Left lung (tissue), 14 donors: ENCODE measurements at places on chromosomes 2 and 18. TPM values are rescaled to one million over a fixed set of nuclear protein-coding genes. Genes with fewer than 3 reads are reported as not detected.

DNA sequence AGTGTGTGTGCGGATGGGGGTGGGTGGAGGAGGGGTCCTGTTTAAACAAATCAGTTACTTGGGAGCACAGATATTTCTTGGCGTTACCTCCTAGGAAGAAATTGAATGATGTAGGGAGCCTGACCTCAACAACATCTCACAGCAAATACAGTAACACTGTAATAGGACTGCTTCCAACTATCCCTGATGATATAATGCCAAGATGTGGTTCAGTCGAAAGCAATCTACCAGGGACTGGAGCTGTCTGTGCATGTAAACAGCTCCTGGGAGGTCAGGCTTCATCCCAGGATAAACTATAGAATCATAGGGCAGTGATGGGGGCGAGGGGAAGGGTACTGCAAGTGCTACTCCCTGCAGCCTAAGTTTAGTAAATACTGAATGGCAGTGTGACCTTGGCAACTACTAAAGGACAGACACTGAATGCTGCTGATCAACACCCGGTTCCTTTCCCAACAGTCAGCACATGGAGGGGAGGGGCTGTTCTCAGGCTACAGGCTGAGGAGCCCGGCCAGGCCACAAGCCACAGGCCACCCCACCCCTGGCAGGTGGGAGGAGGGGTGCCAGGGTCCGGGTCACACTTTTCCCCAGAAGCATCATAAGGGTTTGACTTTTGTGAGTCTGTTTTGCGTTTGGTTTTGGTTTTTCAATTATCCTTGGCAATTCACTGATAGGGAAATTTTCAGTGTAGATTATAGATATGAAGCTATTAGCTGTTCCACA is 85.3 kb upstream of the ZNF397 start:
- no peak for DNase-seq
- no peaks in the 10 kb centered on the region for H3K36me3 ChIP-seq
- H3K4me1 ChIP-seq, result no peaks in the 10 kb centered on the region

- H3K27ac ChIP-seq, result no peak overlapping the region
- H3K4me3 ChIP-seq, result no peak overlapping the region
- H3K27me3 ChIP-seq, result peaks cover 44% of the 10 kb centered on the region
- H3K4me1 ChIP-seq, result no peaks in the 10 kb centered on the region
- no peak for DNase-seq
Measured at GRCh38 chr2:199485732-199486335, 28.1 kb upstream of the SATB2 start.

GRCh38 chr18:15165048-15165447 is 417.1 kb downstream of the ANKRD30B start:
- no peak overlapping the region for H3K27ac ChIP-seq
- no peaks in the 10 kb centered on the region for H3K27me3 ChIP-seq
- no peak for DNase-seq
- no peaks in the 10 kb centered on the region for H3K36me3 ChIP-seq
- H3K4me1 ChIP-seq, result no peaks in the 10 kb centered on the region

The CFAP65 gene
- 4.3 TPM for total RNA-seq

GRCh38 chr2:167946441-167946841 is 301.0 kb downstream of the STK39 start:
- DNase-seq, result no peak
- no peaks in the 10 kb centered on the region for H3K36me3 ChIP-seq
- no peaks in the 10 kb centered on the region for H3K27me3 ChIP-seq
- H3K4me3 ChIP-seq, result no peak overlapping the region
- no peaks in the 10 kb centered on the region for H3K4me1 ChIP-seq
- H3K27ac ChIP-seq, result no peak overlapping the region

DNA sequence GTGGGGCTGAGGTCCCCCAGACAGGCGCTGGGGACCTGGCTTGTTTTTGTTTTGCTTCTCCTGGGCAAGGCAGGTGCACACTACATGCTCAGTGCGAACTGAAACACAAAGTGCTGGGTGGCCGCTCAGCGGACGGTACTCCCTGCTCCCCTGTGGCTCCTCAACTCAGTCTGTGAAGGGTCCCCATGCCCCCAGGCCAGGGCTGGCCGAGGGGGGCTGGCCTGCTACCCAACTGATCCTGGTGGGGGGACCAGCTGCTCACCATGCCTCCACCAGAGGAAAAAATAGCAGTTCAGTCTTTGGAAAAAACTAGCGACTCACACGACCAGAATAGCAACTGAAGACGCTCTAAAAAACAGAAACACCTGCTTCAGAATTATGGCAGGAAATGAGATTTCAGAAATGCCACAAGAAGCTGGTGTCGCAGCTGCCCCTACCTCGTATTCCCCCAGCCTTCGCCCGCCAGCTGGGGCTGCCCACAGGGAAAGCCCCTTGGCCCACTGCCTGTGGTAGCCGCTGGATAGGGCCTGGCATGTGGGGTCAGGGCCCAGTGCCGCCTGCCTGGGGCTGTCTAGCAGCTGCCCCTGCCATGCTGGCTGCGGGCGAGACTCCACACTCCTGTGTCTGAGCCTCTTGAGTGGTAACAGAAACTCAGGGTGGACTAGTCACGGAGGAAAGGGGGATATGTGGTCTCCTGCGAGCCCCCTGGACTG is 43.7 kb downstream of the MEX3C start:
- no peak for DNase-seq
- H3K27me3 ChIP-seq, result peaks cover 5% of the 10 kb centered on the region
- H3K36me3 ChIP-seq, result no peaks in the 10 kb centered on the region
- no peak overlapping the region for H3K4me3 ChIP-seq

- H3K27me3 ChIP-seq, result no peaks in the 10 kb centered on the region
- no peak overlapping the region for H3K4me3 ChIP-seq
- H3K4me1 ChIP-seq, result peaks cover 68% of the 10 kb centered on the region
- DNase-seq, result no peak
- H3K36me3 ChIP-seq, result no peaks in the 10 kb centered on the region
Measured at GRCh38 chr2:29011418-29012060, 30.4 kb downstream of the TOGARAM2 start.

DNA sequence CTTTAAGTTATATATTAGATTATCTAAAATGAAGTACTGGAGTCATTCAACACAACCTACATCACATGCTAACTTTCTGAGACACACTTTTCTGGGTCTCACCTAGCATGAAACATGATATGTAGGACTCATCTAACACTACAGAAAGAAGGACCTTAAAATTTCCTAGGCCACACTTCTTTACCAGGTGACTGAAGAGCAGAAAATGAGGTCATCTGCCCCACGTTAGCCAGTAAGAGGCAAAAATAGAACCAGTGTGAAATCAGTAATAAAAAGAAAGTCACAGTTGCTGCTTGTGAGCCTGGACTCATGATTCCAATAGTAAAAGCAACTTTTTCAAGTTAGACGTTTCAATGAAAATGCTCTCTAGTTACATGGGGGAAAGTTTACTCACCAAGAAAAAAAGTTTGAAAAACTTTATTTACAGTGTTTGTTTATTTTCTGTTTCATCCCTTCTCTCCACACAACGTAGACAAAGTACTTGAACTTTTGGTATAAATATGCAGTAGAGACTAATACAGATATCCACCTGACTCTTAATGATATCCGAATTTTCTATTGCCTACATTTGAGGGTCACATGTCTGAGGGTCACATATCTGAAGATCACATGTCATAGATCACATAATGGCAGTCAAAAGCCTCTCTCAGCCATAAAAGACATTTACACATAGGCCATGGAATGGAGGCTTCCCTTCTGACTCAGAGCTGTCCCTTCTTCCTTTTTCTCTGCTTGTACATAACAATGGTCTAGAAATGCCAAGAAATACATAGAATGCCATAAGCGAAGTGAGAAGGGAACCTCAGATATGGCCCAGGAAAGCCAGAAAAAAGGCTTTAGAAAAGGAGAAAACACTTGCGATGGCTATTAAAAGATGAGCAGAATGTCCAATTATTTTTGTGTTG is 362.9 kb downstream of the ZEB2 start:
- no peaks in the 10 kb centered on the region for H3K36me3 ChIP-seq
- no peaks in the 10 kb centered on the region for H3K4me1 ChIP-seq
- H3K27ac ChIP-seq, result no peak overlapping the region
- no peak for DNase-seq
- H3K4me3 ChIP-seq, result no peak overlapping the region

The SFTPB gene
- total RNA-seq, result 11,570 TPM

DNA sequence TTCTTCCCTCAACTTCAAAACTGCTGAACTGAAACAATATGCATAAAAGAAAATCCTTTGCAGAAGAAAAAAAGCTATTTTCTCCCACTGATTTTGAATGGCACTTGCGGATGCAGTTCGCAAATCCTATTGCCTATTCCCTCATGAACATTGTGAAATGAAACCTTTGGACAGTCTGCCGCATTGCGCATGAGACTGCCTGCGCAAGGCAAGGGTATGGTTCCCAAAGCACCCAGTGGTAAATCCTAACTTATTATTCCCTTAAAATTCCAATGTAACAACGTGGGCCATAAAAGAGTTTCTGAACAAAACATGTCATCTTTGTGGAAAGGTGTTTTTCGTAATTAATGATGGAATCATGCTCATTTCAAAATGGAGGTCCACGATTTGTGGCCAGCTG is 8.4 kb downstream of the HOXD8 start:
- peaks cover 86% of the 10 kb centered on the region for H3K27me3 ChIP-seq
- peaks cover 12% of the 10 kb centered on the region for H3K4me1 ChIP-seq
- no peak for DNase-seq
- H3K4me3 ChIP-seq, result no peak overlapping the region

The IL36B gene
- not detected for total RNA-seq

GRCh38 chr2:140178234-140178633 is 1398.0 kb upstream of the NXPH2 start:
- H3K27me3 ChIP-seq, result no peaks in the 10 kb centered on the region
- no peaks in the 10 kb centered on the region for H3K36me3 ChIP-seq
- DNase-seq, result no peak
- H3K4me3 ChIP-seq, result no peak overlapping the region
- no peak overlapping the region for H3K27ac ChIP-seq

GRCh38 chr2:37767046-37767445 is 95.6 kb upstream of the CDC42EP3 start:
- no peaks in the 10 kb centered on the region for H3K36me3 ChIP-seq
- H3K4me3 ChIP-seq, result no peak overlapping the region
- H3K4me1 ChIP-seq, result peaks cover 12% of the 10 kb centered on the region
- peak overlapping the region; percentile 87 for H3K27ac ChIP-seq

DNA sequence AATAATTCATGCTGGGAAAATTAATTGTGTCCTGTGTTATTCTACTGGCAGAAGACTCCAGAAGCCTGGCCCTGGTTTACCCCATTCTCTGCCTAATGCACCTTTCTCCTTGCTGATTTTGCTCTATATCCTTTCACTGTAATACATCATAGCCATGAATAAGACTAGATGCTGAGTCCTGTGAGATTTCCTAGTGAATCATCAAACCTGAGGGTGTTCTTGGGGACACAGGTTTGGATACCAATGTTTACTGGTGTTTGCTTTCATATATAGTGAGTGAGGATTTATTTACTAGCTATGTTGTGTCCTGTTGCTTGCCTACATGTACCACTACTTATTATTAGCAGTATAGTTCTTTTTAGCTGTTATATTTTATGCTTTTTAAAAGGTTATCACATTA is 6.5 kb downstream of the METTL5 start:
- peaks cover 8% of the 10 kb centered on the region for H3K4me1 ChIP-seq
- H3K4me3 ChIP-seq, result no peak overlapping the region
- DNase-seq, result no peak

GRCh38 chr2:1226766-1227165 is 186.5 kb upstream of the TPO start:
- no peaks in the 10 kb centered on the region for H3K27me3 ChIP-seq
- H3K4me1 ChIP-seq, result peaks cover 8% of the 10 kb centered on the region
- H3K27ac ChIP-seq, result no peak overlapping the region
- no peak overlapping the region for H3K4me3 ChIP-seq

The POTEI gene
- total RNA-seq, result not detected

DNA sequence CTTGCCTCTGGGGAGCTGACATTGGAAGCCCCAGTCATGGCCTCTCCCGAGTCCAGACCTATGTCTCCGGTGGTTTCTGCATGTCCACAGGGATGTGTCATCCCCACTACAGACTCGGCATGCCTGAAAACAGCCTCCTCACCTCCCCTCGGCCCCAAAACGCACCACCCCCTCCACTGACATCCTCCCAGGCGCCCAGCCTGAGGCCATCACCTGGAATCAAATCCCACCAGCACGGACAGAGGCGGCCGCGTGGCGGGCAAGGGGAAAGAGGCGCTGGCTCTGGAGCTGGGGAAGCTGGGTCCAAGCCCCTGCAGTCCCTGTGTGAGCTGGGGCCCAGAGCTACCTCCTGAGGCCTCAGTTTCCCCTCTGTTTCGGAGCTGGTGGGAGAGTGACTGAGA is 69.9 kb upstream of the SMAD7 start:
- peak; percentile 16 for DNase-seq
- H3K27ac ChIP-seq, result no peak overlapping the region
- no peaks in the 10 kb centered on the region for H3K4me1 ChIP-seq
- no peaks in the 10 kb centered on the region for H3K27me3 ChIP-seq

DNA sequence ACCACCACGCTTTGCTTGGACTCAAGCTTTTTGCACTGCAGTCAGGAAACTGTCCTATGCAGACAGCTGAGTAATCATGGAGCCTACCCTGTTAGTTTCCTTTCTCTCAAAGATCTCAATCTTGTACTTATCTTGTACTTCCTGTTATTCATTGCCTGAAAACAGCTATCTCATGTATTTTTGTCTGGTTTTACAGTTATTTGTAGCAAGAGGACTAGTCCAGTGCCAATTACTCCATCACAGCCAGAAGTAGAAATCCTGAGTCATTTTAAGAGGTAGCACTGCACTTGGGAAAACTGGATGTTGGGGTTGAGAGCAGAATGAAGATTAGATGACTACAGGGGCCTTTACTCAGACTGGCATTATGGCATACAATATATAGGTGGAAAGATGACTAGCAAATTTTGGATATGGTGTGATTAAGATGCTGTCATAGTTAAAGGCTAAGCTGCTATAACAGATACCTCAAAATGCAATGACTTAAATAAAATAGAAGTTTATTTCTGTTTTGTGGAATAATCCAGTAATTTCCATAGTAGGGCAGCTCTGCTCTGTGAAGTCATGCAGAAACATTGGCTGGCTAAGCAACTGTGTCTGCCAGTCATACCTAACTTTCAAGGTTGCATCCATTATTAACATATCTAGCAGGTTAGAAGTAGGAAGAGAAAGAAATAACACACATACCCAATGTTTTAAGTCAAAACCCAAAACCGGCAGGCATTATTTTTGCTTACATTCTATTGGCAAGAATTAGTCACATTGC is 21.1 kb upstream of the CHMP3 start:
- no peak overlapping the region for H3K4me3 ChIP-seq
- H3K4me1 ChIP-seq, result no peaks in the 10 kb centered on the region
- H3K27me3 ChIP-seq, result no peaks in the 10 kb centered on the region
